ENCODE measurements at places on chromosomes 6 and 20.

- no peak for DNase-seq
These were observed 46.6 kb upstream of the EZR start for GRCh38 chr6:158865769-158866168.

- no peak for DNase-seq
These were observed 677.0 kb upstream of the ID4 start for GRCh38 chr6:19160081-19160730.

DNA sequence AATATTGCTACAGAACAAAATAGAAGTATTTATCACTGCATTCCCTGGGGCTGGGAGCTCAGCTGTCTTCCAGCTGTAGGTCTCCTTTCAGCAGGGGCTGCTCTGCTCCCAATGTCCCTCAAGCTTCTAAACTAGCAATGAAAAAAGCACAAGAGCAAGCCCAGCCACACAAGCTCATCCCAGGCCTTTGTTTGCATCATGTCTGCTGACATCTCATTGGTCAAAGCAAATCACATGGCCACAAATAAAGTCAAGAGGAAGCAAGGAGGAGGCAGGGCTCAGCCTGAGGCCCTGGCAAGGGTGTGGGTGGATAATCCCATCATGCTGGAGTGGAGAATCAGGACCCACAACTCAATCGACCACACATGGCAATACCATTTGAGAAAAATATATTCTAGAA, 2.2 kb upstream of the BFSP1 start:
- peak; percentile 5 for DNase-seq

DNA sequence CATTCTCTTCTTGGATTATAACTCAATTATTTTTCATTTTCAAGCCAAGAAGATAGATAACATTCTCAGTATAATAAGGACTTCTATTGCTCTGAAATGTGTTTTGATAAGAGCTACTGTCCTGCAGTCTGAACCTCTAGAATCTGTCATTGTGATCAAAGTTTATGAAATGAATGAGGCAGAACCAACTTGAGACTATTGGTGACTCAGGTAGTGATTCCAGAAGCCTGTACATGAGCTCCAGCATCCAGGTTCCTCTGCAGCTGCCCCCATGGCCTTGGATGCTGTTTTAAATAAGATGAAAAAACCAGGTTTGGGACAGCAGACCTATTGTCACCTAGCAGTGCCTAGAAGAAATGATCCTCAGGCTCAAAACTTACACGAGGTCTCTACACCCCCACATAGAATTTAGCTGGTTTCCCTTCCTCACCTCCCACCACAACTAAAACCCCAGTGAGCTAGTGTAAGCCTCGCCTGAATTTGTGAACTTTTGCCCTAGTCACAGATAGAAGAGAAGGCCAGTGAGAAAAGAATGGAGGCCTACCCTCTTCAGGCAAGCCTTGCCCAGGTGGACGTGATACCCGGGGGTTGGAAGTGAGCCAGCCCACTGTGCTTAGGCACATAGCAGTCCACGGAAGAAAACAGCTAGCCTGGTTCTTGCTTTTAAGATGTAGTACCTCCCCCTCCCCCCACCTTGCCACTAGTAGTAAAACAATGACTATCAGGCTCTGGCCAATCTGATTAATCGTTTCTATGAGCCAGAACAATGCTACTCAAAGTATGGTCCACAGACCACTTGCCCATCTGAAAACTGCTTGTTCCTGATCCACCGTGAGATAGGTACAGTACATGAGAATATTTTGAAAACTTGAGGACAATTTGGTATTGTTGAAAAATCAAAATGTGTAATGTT, 73.0 kb upstream of the SYNJ2 start:
- DNase-seq: no peak

GRCh38 chr6:139251045-139251690, 40.6 kb downstream of the TXLNB start:
- no peak for DNase-seq

GRCh38 chr20:46261456-46262253, 46.6 kb downstream of the CDH22 start:
- no peak for DNase-seq

- DNase-seq: no peak
These were observed 76.4 kb downstream of the NOL4L start for GRCh38 chr20:32508775-32509119.

- no peak for DNase-seq
These were observed 35.8 kb upstream of the YWHAB start for GRCh38 chr20:44849703-44850102.

DNA sequence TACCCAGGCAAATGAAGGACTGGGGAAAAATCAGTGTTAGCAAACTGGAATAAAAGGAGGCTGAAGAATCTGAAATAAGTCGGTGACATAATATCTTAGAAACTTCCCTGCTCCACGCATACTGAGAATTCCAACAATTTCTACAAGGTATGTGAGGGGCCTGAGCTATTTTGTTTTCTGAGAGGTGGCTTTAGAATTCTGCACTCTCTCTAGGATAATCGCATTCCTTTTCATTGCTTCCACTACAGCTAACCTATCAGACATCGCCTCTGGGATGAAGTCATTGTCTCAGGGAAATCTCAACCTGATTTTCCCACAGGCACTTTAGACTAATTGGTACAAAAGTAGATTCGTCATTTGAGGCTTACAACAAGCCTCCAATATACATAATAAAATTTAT, 740.8 kb downstream of the PHF3 start:
- no peak for DNase-seq

- no peak for DNase-seq
These were observed 111.3 kb upstream of the PRSS16 start for GRCh38 chr6:27136077-27136644.

DNA sequence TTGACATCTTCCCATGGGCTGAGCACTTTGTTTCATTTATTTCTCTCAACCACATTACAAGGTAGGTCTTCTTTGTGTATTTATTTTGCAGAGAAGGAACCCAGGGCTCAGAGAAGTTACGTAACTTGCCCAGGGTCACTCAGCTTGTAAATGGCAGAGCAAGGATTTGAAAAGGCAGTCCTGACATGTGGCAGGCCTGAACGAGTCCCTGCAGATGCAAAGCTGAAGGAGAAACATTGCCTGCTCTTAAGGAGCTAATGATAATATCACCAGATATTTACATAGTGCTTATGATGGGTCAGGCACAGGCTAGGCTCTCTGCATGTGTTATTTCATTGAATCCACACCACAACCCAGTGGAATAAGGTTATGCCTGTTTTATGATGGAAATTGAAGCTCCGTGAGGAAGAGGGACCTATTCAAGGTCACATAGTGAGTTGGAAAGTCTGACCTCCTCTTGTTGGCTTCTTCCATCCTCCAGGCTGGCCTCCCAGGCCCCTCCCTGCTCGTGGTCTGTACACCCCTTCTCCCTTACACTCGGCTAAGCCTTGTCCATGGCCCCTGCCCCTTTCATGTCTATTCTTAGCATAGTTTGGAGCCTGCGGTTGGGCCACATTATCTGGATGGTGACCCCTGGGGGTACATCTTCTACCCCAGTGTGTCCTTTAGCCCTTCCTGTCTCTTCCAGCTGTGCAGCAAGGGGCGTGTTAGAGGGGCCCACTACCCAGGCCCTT, 12.5 kb downstream of the MYH7B start:
- DNase-seq: no peak

DNA sequence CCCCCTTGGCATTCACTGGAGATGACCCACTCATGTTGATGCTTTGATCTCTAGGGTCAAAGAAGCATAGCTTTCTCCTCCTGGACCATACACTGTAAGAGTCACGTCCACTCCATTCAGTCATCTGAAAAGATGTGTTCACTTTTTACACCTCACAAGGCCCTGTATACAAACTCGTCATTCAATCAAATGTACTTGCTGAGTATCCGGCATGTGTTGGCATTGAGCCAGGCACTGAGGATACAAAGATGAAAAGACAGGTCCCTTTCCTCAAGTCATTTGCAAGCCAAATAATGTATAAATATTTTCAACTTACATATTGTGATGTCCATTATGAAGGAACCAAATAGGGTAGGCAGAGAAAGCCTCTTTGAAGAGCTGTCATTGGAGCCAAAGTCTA, 32.6 kb upstream of the CSNK2A1 start:
- no peak for DNase-seq

GRCh38 chr6:157865249-157865648, 42.2 kb downstream of the SNX9 start:
- DNase-seq: no peak

DNA sequence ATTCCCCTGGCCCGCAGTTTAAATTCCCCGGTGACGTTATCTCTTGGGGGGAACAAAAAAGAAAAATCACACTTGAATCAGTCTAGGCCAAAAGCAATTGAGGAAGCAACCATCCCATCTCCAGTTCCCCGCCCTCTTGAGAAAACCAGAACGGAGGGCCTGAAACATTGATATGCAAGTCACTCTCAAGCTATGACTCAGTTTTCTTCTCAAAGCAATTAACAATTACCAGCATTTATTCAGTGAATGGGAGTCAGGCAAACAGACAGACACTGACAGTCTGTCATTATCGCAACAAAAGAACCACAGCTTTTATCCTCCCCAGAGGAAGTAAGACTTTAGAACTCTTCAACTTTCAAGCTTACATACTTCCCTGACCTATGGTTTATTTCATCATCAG, 100.9 kb downstream of the OPRM1 start:
- DNase-seq: no peak

DNA sequence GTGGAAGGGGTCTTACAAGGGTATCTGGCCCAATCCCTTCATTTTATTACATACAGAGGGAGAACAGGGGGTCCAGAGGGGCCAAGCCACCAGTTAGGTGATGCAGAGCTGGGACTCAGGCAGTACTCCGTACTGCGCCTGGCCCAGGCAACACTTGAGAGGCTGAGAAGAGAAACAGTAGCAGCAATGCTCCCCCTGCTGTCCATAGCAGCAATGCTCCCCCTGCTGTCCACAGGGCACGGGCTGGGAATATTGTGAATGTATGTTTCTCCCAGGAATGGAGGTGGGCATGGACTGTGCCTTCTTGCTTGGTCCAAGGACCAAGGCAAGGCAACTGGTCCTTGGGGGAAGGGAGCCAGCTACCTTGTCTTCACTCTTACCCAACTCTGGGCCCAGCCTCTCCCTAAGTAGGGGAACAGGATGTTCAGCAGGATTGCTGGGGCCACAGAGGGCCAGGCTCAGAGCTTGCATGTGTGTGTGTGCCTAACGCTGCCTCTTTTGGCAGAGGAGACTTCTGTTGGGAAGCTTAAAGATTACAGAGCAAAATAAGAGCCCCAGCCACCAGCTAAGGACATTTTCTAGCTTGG, 14.8 kb upstream of the FAM83C start:
- peak; percentile 38 for DNase-seq

DNA sequence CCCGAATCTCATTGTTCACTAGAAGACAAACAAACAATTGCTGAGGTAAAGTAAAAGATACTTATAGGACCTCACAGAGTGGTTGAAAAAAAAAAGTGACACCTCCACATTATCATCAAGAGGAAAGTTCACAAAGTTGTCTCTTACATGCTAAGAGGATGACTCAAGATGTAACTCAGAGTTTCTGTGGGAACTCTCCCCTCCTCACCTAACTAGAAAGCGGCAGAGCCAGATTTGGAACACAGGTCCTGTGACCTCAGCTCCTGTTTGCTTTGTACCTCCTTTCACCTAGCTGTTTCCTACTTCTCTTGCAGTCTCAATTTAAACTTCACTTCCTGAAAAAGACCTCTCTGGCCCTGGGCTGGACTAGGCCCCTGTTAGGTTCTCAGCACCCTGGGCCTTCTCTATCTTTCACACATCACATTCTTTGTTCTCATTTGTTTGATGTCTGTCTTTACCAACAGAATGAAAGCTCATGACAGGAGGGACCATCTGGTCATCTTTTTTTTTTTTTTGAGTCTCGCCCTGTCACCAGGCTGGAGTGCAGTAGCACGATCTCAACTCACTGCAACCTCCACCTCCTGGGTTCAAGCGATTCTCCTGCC, 60.8 kb downstream of the CD24 start:
- no peak for DNase-seq

- DNase-seq: no peak
These were observed 5.2 kb downstream of the OR11A1 start for GRCh38 chr6:29451471-29452193.

DNA sequence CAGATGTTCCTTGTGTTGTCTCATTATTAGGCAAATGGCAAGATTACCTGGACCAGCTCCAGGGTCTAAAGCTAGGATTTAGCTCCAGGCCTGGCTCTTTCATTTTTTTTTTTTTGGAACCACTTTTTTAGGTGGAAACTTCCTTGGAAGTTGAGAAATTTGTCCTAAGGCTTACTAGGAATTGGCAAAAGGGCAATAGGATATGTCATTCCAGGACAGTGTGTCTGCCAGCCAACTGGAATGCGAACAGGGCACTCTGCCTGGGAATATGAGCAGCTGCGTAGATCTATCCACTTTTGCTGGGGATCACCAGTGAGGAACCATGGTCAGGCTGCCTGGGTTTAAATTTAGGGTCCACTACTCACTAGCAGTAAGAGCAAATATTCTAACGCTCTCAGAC, 304.0 kb downstream of the TSHZ2 start:
- no peak for DNase-seq

- DNase-seq: no peak
These were observed 25.3 kb downstream of the CEBPB start for GRCh38 chr20:50215926-50216325.

DNA sequence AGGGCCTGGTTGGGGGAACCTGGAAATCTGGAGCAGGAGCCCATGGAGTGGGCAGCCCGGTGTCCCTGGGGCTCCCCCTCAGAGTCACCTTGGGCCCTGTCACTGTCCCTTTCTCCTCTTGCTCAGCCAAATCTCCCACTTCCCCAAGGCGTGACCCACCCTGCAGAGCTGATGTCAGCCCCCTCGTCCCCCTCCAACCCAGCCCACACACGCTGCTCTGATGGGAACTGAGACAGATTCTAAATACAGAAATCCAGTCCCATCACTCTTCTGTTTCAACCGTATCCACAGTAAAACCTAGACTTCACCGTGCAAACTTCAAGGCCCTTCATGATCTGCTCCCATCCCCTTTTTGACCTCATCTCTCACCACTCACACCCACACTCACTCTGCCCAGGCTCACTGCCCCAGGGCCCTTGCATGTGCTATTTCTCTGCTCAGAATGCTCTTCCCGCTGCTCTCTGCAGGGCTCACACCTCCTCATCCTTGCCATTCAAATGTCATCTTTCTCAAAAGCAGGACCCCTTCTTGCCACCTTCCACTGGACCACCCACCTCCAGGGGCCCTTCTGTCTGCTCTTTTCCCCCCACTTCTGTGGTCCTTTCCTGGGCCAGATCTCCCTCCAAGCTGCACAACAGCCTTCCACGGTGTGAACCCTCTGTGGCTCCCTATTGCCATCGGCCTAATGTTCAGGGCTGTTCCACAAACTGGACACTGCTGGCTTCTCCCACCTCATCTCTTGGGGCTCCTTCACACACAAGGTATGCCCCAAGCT, 16.6 kb downstream of the TGM2 start:
- no peak for DNase-seq

- no peak for DNase-seq
These were observed 7.0 kb upstream of the DSTN start for GRCh38 chr20:17562804-17563305.

DNA sequence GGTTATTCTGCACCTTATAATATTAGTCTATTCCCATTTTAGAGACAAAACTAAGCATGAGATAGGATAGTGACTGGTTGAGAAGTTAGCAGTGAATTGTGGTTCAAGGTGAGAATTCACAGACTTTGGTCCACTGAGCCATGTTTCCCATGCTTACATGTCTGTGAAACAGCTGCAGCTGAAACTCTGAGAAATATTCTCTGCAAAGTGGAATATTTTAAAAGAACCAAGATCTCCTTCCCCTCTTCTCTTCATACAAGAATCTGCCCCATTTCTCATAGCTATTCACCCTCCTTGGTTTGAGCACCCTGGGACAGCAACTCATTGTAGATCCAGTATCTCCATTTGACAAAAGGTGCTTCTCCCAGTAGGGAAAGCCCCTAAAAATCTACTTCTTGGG, 70.2 kb upstream of the TMEM170B start:
- no peak for DNase-seq
